Activated gamma-delta T cell treated with Interleukin-2 at 50 U/mL for 16 hours (primary cell): ENCODE measurements at places on chromosomes 11 and 22.
A peak's percentile ranks its signal among the peaks of the same experiment; 100 is the strongest.

DNA sequence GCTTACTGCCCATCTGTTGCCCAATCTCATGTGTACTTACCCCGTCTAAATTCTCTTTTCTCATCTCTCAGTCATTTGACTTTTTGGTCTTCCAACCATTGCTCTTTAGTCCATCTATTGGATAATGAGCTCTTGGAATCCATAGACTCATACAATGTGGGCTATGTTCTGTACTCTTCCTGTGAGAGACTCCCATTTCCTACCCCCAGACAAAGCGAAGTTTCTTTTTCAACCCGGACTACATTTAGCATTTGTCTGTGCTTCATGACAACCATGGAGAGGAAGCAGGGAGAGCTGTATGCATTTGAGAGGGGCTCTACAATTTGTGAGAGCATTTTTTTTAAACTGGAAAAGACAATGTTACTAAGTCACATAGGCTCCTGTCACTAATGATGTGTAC, 4.0 kb upstream of the ARHGAP42 start:
- DNase-seq = no peak

DNA sequence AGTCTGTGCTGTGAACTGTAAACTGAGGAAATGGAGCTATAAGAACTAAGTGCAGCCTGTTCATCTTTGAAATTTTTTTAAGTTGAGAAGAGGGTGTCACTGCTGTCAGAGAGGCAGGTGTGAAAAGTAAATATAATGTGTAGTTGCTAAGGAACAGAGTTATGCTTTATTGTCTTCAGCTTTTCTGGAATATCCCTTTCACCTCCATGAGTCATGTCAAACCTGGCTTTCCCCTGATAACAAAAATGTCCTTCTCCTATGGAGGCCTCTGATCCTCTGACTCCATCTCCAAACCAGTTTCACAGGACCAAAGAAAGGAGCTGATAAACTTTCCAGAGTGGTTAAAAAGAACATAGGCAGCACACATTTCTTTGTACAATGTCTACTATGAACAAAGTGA, 12.8 kb upstream of the MUC15 start:
- DNase-seq = no peak

DNA sequence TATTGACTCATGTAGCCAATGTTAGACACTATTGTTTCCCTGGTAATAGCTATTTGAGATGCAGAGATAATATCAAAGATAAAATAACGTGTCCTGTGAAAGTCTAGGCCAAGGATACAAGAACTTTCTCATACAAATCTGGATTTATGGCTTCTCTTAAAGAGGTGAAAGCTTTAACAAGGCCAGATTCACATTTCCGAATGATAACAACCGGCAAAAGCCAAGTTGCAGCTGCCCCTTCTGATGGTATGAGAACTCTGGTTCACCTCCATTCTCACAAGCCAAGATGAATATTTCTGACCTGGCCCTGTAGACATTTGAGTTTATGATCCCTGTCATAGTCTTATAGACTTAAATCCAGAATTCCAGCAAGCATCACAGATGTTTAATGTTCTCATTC, 230.4 kb upstream of the ZC3H12C start:
- DNase-seq = no peak

GRCh38 chr11:90326647-90327046, 103.8 kb upstream of the CHORDC1 start:
- no peak for DNase-seq

GRCh38 chr11:130068986-130069658, 572 bp upstream of the APLP2 start:
- DNase-seq = peak; percentile 47

GRCh38 chr11:65863889-65864705, 3.9 kb downstream of the MUS81 start:
- no peak for DNase-seq

GRCh38 chr11:127631974-127632373, 631.4 kb upstream of the KIRREL3 start:
- DNase-seq = no peak

DNA sequence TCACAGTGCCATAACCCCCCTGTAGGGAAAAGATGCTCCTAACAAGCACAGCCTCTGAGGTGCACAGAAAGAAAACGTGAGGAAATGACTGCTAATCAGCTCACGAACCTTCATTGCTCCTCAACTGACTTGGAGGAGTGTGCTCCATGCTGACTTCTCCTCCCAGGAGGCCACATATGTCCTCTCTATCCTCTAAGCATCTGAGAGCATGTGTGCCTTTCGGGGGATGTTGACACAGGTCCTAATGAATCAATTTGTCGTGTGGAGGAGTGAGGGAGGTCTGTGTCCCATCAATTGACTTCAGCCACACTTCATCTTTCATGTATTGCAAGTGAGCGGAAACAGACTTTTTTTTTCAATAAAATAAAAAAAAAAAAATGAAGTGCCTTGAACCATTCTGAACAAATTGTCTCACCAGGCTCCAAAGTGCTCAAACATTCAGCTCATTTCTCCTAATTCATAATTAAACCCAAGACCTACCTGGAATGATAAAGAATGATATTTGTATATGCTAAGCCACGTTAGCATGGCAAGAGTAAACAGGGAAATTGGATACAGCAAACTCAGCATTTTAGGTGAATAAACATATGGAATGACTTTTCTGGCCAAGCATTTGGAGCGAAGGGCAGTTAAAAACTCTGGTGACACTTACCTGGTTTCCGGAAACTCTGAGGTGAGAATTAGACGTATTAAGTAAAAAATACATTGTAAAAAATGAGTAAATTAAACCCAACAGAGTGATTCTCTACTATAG, 317.6 kb upstream of the FAT3 start:
- DNase-seq = no peak

DNA sequence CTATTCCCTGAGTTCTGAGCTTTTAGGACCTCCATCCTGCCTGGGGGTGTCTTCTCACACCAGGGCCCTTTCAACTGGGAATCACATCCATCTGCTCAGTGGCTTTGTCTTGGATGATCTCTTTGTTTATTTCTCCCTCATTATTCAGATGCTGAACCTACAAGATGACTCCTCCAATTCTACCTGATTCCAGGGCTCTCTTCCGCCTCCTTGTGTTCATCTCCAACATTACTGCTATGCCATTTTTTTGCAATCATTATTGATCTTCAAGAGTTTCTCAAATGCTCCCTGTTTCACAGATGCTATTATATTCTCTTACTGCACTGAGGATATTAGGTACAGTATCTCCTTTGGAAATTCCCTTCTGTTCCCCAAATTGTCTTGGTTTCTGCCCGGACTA, 307.7 kb downstream of the SHANK2 start:
- no peak for DNase-seq

GRCh38 chr22:38989466-38989865, 7.3 kb downstream of the APOBEC3B start:
- DNase-seq = peak; percentile 19

DNA sequence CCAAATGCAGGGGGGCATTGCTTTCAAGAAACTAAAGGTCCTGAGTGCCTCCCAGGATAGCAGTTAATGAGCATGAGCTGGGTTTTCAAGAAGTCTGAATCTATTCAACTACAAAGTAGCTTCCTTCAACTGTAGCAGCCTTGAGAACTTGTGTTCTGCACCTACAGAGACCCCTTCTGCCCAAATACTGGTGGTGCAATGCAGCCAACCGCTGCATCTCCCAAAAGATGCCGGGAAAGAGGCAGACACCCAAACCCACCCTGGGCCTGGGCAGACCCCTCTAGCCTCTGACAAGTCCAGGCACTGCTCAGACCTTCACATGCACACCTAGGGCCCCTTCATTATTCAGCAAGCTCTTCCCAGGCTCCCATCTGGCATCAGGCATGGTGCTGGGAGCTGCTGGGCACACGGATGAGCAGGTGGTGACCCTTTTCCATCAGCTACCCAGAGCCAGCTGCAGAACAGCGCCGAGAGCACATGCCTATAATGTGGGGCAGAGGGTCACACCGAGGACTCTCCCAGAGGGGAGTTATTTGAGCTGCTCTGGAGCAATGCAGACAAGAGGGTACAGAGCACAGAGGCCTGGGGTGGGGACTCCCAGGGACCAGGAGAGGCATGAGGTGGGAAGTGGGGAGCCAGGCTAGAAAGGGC, 44.9 kb upstream of the ETS1 start:
- peak; percentile 39 for DNase-seq

GRCh38 chr11:93541884-93542810, 1.0 kb downstream of the SMCO4 start:
- DNase-seq = peak; percentile 24

DNA sequence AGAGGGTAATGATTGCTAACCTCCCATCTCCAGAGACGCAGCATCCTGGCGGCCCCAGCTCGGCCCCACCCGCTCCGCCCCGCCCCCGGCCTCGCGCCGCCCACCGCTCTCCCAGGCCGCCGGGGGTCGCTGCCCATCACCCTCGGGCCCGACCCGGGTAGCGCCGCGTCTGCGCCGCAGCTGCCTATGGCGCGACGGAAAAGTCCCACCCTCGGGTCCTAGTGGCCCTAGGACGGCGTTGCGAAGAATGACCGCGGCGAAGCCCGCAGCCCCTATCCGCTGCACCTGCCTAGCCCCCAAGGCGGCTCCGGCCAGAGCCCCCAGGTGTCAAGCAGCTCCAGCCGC, 457 bp downstream of the CPSF7 start:
- DNase-seq = peak; percentile 68

- DNase-seq = no peak
Measured at GRCh38 chr11:9858822-9859221, 194.9 kb downstream of the SWAP70 start.

DNA sequence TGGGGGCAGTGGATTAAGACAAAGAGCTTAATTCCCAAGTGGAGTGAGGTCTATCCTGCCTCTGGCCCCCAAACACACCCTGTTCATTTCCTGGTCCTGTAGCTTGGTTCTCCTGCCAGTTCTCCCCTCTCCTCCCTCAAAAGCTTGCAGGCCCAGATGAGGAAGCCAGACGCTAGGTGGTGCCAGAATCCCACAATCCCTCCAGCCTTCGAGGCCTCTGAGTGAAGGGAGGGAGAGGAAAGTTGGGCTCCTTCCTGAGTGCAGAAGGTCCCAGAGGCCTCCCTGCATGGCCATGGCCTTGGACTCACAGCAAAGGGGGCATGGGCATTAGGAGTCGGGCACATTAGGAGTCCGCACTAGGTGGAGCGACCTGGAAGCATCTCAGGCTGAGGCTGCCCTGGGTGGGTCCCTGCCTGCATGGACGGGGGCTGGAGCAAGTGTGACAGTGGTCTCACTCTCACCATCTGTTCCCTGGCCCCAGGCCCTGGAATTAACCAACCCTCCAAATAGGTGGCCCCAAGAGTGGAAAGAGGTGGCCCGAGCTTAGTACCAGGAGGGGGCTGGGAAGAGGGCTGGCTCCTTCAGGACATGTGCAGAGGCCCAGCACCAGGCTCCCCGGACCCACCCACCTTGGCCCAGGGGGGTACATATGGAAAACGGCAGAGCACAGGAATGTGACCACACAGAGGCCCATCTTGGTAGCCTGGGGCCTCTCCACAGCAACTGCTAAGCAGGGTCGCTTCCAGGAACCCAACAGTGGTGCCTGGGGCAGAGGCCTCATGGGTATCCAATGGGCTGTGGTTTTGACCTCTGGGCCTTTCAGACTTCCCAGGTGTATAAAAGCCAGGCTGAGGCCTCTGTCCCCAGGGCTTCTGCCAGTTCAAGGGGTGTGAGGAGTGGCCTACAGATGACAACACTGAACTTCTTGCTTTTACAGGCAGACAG, 5.2 kb downstream of the FXYD2 start:
- DNase-seq = no peak

DNA sequence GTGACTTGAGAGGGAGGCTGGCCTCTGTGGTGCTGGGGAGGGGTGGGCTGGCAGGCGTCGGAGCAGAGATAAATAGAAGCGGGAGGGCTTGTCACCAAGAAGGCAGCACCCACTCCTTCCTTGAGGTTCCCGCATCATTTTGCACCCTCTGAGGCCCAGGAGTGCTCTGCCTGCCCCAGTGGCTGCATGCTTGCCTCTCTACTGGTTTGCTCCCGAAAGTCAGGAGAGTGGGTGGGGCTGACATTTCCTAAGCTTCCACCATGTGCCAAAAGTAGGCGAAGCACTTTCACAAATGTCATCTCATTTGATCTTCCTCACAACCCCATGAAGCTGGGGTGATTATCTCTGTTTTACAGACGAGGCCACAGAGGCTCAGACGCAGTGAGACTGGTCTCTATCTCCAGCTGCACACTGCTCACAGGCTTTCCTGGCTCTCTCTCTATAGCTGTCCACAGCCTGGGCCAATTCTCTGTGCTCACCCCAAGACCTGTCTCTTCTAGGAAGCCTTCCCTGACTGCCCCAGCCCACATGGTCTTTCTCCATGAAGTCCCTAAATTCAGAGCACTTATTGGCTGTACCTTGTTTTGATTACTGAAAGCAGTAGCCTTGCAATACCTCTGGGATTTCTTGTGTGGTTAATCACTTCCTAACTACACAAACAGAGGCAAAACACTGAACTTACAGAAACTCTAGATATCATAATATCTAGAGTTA, 2.6 kb upstream of the UCP3 start:
- DNase-seq = no peak

- DNase-seq = no peak
Measured at GRCh38 chr11:133052537-133052936, 479.8 kb downstream of the OPCML start.

DNA sequence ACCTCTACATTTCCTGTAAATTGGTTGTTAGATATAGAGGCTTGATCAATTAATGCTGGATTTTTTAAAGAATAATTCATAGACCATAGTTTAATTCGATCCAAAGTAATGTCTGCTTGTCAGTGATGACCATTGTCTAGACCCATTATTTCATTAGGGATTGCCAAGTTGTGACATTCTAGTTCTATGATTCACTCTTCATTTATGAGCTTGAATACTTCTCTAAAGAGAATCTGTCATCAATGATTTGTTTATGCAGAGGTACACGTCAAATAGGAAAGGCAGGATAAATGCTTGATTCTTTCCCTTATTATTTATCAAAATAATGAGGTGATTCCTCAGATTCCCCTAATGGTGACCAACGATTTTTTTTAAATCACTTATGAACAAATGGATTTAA, 24.0 kb upstream of the ROBO3 start:
- no peak for DNase-seq

DNA sequence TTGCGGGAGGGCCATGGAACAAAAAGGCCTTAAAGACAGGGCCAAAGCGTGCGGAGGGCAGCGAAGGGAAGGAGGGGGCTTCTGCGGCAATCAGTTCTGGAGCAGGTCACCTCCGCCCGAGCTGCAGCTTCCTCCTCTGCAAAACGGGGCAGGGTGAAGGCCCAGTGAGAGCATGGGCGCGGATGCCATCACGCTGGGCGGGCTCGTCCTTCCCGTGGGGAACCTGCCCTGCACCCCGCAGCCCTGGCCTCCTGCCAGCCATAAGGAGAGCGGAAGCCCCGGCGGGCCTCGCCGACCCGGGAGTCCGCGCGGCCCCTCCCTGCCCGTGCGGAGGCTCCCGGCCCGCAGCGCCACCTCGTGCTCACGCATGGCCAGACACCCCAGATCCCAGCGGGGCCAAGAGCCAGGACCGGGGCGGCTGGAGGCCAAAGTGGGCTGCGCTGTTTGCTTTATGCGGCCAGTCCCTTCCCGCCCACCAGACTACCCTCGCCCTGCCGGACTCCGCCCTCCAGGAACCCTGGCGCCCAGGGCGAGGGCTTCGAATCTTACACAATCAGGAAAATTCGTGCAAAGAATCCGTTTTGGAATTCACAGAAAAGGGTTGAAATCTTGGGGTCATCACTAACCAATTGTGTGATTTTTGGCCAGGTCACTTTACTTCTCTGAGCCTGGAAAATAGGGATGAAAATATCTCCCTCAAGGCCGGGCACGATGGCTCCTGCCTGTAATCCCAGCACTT, 16.1 kb downstream of the TSKU start:
- DNase-seq = peak; percentile 74
